Hypothalamus (tissue), 51 donors: ENCODE measurements at places on chromosomes 2 and 18.

DNA sequence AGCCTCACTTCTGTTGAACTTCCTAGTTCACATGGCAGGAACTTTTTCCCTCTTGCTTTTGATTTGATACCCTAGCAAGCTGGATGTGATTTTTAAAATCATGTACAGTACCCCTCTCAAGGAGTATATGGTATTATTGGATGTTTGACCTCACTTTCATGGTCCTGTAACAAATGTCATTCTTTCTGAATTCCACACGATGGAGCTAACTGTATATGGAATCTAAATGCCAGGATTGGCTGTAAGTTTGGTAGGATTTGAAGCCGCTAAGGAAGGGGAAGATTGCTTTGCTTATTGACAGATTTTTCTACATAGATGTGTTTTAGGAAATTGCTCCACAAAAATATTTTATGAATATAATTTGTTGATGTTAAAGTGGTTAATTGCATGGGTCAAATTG lies 18.3 kb downstream of the MAIP1 start:
- no peak for DNase-seq

DNA sequence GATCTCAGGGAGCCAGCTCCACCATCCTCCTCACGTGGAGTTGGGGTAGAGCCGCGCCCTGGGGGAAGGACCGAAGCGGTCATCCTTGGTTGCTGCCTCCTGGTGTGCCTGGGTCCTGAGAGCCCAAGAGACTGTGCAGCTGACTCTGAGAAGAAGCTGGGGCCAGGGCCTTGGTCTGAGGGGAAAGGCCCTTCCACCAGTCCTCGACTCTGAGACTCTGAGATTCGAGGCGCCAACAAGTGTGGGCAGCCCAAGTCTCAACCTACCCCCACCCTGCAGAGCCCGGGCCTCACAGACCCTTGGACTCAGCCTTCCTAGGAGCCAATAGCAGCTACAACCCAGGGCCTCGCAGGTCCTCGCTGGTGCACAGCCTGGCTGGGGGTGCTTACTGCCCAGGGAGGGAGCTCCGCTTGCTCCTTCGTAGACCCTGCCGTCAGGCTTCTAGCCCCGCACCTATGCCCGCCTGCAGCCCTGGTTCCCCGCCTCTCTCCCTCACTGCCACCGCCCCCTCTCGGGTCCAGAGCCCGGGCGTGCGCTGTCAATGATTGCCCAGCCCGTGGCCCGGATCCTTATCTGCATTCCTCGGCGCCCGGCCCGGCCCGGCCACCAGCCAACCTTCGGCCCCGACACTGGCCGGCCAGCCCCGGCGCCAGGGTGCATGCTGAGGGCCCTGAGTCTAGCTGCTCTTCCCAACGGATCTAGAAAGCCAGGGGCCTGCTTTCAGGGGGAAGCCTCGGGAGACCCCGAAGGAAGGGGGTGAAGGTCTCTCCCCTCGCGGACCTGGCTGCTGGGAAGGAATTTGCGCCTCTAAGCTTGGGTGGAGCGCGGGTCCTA lies 2.0 kb downstream of the IHH start:
- no peak for DNase-seq

DNA sequence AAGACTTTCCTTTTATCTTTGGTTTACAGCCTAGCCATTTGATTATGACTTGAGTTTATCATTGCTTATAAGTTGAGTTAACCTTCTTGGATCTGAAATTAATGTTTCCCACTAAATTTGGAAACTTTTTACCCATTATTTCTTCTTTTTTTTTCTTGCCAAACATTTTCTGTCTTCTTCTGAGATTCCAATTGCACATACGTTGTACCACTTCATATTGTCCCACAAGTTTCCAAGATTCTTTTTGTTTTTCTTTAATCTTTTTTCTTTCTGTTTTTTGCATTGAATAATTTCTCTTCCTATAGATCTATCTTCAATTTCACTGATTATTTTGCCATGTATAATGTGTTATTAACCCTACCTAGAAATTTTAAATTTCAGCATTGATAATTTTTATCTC lies 18.6 kb downstream of the LONRF2 start:
- no peak for DNase-seq

GRCh38 chr2:193584522-193584938 lies 1389.8 kb upstream of the TMEFF2 start:
- DNase-seq: no peak

DNA sequence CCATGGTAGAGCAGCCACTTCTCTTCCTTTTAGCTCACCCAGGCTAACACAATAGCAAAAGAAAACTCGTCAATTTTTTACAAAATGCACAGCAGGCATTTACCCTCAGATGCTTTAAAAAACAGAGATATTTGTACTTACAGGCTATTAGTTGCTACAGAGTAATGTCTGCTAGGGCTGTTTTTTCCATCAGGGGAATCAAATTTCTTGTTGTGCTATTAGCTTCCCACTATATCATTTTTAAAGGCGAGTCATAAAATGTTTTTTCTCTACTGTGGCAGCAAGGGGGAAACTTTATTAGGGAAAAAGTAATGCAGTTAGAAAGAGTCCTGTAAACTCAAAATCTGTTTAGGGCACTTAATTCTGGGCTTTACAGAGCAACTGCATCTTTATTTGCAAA lies 277.9 kb upstream of the THSD7B start:
- DNase-seq: no peak

DNA sequence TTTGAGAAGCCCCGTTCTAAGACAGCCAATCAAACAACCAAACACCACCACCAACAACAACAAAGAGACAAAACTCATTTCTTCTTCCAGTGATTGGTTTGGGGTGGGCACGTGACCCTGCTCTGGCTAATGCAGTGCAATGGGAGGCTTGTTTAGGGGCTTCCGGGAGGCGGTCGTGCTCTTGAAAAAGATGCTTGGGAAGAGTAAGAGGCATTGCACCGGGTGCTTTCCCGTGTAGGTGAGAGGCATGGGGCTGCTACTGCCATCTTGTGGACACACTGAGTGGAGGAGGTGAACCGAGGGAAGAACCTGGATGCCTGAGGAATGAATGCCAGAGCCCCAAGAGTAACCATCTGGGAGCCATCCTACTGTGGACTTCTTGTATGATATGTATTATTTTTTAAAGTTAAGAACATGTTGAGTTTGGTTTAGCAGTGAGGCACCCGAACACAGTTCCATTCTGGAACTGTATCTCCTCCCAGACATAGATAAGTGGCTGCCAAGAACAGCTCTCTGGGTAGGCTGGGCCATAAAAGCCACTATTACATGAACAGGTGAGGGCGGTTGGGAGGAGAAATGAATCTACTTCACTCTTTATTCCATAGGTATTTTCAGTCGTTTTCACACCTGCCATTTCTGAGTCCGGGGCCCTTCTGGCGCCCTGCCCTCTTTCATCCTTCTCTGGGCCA lies 19.1 kb upstream of the ARHGAP25 start:
- no peak for DNase-seq

DNA sequence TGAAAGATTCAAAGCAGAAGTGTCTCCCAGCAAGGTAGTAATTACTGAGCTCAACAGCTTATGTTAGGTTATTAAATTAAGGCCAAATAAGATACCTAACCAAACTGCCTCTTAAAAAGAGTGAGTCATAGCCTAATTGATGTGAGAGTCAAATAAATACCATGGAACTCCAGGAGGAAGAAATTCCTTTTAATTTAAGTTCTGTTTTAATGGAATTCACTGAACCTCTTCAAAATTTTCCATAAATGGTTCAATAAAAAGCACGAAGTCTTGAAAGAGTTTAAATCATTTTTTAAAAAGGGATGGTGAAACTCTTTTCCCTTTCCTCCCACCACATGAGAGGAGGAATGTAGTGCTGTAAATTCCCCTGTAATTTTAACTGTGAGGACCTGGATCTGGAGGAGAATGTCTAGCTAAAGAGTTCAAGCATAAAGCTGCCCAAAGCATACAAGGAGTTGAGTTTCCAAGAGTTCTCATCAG lies 180.8 kb upstream of the MMADHC start:
- no peak for DNase-seq

DNA sequence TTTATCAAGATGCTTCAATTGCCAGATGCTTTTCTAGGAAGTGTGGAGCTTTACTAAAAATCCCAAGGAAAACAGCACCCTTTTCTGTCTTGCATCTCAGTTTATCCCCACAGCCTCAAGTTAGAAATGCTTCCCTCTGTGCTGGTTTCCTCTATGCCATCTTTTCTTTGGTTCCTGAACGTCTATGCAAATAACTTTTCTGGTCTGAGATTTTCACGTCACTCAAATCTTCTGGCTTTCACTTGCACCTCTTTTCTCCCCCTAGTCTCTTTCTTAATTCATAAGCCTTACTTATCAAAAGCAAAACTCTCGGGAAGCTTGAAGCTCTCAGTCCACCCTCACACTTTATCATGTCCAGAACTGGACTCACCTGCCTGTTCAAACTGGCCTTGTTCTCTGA lies 33.9 kb downstream of the ARHGAP25 start:
- no peak for DNase-seq

- no peak for DNase-seq
Observed at GRCh38 chr2:237165405-237166276, 80.0 kb downstream of the COPS8 start.

GRCh38 chr2:149739171-149739882 lies 151.8 kb upstream of the MMADHC start:
- no peak for DNase-seq

DNA sequence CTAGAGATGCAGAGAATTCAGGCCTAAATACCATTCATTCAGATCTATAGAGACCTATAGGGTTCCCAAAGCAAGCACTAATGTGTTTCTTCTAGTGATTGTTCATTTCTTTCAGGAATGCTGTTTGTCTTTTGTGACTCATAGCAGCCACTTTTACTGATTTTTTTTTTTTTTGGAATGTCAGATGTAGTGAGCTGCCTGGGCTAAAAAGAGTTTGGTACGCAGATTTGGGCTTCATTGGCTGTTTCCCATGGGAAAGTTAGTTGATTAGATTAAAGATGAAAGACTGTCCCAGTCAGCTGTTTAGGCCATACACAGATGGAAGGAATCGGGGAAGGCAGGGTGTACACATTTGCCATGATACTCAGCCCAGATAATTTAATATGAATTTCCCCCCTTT lies 87.6 kb downstream of the CDC42EP3 start:
- no peak for DNase-seq

DNA sequence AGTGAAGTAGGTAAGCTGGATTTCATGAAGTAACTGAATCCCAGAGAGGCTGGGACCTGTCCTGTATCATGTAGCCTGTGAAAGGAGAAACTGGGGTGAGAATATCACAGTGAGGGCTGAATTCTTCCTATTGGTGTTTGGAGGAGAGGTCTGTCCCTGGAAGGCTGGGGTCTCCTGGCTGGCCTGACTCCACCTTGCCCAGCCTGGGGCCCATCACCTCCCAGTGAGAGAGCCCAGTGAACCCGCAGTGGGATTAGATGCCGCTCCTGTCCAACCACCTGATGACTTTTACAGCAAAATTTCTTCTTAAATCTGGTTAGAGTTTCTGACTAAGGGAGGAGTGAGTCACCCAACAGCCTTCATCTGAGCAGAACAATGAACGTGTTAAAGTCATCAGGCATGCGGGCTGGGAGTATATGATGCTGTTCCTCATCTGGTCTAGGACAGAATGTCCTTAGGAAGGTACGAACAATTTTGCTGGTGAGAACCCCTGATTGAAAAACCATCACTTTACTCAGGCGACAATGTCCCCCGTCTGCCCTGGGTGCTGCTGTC lies 152.9 kb downstream of the LPIN1 start:
- DNase-seq: no peak

- no peak for DNase-seq
Observed at GRCh38 chr2:188984065-188984491, 9.9 kb downstream of the COL3A1 start.

DNA sequence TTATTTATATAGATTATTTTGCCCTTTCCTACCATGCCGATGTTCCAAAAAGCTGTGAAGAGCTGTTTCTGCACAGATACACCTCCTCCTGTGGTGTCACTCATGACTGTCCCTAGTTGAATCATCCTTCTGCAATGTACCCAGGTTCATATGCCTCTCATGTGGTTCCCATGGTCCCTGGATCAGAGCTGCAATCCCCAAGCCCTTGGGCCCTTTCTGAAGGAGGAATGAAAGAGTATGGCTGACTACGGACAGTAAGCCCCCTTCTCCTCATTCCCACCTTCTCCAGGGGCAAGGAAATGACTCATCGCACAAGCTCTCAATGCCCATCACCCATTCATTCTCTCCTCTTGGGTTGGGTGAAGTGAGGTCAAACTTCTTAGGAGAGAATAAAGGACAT lies 63.9 kb upstream of the ACVR1 start:
- DNase-seq: no peak

DNA sequence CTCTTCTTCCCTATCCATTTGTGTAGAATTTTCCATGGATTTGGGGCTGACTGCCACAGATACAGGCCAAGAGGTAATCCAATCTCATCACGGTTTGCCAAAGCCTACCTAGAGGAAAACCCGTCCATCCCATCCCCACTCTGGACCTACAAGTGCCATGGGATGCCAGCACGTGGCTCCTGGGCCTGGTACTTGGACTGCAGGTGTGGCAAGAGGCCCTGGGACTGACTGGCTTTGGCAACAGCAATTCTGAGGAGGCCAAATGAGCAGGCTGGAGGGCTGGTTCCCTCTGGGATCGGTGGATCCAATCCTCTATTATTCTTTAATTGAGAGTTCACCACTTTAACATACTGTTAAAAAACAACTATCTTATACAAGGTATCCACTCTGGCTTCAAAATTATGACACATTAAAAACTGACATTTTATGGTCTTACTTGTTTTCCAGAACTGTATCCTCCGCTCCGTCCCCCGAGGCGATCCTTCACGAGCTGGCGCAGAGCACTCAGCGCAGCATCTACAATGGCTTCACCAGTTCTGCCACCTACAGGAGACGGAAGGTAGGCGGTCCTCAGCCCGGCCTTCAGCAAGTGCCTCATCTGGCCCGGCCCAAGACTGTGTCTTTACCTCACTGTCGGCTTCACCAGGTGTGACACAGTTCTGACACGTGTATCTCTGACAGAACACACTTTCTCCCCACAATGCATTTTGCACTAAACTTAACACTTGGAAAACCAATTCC lies 19.8 kb downstream of the PDIA6 start:
- DNase-seq: no peak

DNA sequence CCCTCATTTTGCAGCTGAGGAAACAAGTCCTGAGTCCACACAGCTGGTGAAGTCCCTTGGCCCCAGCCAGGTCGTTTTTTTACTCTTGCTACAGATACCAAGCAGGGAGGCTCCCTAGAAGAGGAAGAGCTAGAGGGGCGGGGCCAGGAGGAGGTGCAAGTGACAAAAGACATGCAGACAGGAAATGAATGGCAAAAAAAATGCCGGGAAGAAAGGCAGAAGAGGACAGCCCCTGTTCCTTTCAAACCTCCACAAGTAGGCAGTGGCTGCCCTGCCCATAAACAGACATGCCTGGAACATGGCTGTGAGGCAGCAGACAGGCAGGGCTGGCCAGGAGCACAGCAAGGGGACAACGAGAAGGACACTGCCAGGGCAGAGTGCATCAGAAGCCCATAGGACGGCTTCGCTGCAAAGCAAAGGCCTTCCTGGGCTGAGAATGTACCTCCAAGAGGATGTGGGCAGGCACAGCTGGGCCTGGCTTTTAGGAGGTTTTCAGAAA lies 108.7 kb downstream of the ZBTB7C start:
- no peak for DNase-seq

DNA sequence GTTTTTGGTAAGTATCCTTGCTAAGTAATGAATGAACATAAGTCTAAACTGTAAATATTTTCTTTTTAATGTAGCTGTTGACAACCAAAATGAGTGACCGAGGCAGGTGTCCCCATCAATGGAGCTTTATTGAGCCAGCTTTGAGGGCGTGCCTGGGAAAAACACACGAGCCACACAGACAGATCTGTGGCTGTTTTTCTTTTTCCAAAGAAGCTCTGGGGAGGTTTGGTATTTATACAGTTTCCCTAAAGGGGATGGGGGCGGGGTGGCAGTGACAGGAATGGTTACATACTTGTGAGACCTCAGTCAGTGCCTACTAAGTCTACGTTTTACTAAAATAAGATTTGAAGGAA lies 11.2 kb downstream of the DBI start:
- no peak for DNase-seq

GRCh38 chr2:220641137-220641536 lies 931.0 kb downstream of the EPHA4 start:
- no peak for DNase-seq
